Caki2 (cell line): ENCODE measurements at places on chromosomes 11 and 22.

DNA sequence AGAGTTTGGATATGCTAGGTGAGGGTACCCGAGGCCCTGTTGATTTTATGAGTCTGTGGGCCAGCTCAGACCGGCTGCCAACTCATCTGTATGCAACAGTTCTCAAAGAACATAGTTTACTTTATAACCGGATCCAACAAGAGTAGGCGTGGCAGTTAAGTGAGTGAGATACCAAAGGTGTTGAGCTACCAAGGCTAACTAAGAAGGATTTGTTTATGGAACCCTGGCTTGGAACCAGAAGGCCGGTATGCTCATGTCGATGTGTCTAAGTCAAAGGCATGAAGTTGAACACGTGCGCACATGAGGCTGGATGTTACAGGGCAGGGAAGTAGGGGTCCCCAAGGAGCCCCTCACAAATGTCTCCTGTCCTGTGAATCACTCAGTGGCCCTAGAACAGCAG is at the start of gene KCNJ1:
Gene KCNJ1, minus strand, starts transcription at position 20 of the 400 bp plus-strand sequence. CDS start 27,053 bp downstream, outside the sequence.
- no peak for DNase-seq

DNA sequence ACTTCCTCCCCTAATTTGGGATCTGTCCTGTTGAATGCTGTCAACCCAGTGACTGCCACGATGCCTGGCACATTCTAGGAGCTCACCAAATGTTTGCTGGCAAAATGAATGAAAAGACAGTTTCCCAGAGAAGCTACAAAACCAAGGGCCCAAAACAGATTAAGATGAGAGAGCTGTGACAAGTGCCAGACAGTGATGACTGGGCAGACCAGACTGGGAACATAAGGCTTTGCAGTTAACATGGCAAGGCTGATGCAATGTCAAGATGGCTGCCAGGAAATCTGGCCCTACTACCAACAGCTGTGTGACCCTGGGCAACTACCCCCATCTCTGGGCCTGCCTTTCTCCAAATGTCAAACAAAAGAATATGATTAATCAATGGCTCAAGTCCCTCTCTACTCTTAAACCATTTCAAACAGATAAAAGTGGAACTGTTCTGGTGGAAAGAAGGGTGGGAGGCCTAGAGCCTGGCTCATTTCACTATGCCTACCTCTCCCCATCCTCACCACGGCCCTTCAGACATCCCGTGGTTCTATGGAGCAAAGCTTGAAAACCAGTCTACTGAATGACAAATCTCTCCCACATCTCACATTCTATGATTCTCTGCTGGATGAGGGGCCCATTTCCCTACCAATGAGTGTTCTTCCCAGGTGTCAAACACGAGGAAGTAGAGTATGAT is 12.8 kb downstream of the AP1B1 start:
- no peak for DNase-seq

DNA sequence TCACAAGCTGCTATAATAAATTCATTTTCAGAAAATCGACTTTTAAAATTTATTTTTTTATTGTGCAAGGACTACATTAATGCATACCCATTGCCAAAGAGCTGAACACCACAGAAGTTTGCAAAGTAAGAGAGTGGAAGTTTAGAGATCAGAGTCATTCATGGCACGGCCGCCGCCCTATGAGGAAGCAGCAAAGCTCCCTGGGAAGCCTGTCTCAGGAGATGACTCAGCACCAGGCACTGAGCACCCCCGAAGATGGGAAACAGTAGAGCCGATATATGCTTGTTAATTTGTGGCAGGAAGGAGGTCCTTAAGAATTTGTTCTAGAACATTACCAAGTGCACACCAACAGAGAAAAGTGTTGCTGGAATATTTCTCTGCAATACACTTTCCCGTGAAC is 693.7 kb downstream of the OPCML start:
- DNase-seq, result no peak

DNA sequence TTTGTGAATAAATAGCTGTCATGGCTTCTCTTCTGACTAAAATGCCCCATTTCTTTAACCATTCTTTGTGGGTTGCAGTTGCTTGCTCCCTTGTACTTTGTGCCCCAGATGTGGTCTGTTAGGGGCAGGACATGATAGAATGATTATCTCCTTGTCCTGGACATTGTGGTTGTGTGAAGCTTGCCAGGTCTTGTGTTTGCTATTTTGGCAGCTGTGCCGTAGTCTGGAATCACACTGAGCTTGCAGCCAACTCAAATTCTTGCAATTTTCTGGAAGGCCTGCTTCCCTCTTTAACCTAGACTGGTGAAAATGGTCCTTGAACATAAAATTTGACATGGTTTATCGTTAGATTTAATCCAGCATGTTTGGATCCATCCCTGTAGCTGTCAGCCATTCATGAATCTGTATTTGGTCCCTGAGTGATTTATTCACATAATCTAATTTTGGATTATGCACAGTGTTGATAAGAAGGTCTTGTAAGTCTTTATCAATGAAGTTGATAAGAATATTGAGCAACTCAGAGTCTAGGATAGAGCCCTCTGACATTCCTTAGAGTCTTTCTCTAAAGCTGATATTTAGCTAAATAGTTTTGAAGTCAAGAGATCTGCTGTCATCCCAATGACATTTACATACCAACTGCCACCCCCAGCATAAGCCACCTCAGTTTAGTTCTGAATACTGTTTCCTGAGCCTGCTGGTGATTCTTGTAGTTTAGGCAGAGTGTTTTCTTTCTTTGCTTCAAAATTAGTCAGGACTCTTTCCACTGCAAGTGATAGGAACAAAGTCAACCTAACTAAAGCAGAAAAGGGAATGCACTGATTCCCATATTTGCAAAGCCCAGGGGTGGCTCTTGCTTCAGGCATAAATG is 9.8 kb downstream of the SPON1 start:
- no peak for DNase-seq

DNA sequence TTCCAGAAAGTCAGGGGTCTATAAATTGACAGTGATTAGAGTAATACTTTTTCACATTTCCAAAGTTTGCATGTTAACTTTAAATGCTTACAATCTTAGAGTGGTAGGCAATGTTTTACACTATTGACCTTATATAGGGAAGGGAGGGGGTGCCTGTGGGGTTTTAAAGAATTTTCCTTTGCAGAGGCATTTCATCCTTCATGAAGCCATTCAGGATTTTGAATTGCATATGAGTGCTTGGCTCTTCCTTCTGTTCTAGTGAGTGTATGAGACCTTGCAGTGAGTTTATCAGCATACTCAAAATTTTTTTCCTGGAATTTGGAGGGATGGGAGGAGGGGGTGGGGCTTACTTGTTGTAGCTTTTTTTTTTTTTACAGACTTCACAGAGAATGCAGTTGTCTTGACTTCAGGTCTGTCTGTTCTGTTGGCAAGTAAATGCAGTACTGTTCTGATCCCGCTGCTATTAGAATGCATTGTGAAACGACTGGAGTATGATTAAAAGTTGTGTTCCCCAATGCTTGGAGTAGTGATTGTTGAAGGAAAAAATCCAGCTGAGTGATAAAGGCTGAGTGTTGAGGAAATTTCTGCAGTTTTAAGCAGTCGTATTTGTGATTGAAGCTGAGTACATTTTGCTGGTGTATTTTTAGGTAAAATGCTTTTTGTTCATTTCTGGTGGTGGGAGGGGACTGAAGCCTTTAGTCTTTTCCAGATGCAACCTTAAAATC is 5.3 kb downstream of the MALAT1 start:
- DNase-seq, result peak; percentile 73

- no peak for DNase-seq
Measured at GRCh38 chr11:92580908-92581307, 356.3 kb downstream of the FAT3 start.

DNA sequence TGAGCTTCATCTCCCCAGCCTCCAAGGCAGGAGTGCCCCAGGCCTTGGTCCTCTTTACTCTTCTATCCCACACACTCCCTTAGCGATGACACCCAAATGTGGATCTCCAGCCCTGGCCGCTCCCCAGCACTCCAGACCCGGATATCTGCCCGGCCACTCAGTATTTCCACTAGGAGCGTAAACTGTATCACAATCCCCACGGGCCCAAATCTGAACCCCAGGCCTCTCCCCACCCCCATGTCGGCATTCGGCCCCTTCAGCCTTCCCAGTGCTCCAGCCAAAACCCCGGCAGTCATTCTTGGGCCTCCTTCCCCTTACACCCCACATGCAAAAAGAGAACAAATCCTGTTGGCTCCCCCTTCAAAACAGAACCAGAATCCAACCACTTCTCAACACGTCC is 20.8 kb downstream of the WNT11 start:
- no peak for DNase-seq

GRCh38 chr11:119421351-119421750 is 1.6 kb downstream of the THY1 start:
- no peak for DNase-seq

DNA sequence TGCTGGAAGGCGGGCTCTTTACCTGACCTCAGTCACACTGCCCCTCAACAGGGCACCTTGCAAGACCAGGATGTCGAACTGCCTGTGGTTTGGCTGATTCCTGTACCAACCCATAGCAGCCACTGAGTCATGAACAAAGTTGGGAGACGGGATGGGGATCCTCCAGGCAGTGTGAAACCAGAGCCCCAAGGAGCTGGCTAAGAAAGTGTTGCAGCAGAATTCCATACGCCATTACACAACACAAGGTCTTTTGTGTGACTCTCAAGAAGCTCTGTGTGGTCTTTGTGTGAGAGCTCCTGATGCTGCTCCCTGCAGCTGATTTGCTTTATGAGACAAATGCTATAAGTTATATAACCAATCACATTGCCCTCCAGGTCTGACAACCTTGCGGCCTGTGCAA is 617.7 kb downstream of the OPCML start:
- no peak for DNase-seq

DNA sequence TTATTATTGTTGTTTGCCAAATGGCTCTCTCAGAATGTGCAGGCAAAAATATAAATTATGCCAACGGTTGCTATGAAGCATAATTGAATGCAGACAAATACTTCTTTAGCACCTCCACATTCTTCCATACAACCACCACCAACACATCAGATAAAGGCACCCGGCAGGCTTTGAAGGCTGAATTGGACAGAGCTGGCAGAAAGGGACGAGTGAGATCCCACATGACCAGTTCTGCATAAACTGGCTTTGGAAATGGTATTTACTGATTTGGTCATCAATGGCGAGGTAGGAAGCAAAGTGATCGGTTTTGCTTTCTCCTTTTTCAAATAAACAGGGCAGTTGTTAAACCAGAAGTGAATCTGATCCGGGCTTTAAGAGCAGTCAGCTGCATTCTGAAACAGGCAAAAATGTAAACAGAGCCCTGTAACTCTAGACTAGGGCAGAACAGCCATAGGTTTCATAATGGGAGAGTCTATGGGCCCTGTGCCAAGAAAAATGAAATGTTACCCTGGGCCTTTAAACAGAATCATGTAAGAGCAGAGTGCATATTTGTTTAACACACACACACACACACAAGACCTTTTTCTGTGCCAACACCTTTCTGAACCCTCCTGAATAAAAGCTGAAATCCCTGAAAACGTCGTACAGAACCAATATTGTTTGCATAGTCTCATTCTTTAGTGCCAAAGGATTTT is 97.7 kb downstream of the MPPED2 start:
- DNase-seq, result no peak

GRCh38 chr11:77308838-77309237 is 7.4 kb upstream of the GDPD4 start:
- no peak for DNase-seq

DNA sequence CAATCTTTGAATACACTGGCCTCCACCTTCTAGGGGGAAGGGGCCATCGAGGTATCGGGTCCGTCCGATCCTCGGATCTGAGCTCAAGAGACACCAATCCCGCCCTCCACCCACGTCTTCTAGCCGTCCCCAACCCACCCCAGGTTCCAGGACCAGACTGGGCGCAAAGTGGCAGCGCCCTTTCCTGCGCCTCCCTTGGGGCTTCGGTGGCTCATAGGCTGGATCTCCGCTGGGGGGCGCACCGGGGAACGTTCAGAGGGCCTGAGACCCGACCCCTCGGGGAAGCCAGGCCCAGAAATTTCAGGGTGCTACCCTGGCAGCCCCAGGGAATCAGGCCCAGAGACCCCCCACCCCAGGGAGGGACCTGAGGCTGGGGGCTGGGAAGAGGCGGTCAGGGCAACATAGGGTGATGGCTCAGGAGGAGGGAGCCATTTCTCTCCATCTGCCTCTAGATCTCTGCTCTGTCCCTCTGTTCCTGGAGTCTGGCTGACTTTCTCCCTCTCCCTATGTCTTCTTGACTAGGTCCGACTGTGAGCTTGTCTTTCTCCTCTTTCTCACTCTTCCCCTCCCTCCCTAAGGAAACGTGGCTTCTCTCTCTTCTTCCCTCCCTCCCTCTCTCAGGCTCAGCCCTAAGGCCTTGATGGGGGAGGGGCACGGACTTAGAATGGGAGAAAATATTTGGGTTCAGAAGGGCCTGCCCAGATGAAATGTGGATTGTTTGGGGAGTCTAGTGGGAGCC is 1.1 kb downstream of the CREB3L1 start:
- DNase-seq, result no peak

- no peak for DNase-seq
Measured at GRCh38 chr11:33778675-33779074, 4.4 kb upstream of the FBXO3 start.

GRCh38 chr11:15662285-15662684 is 547.6 kb downstream of the INSC start:
- no peak for DNase-seq

- no peak for DNase-seq
Measured at GRCh38 chr11:134118006-134118405, 49.1 kb downstream of the JAM3 start.

GRCh38 chr11:129312730-129313503 is 62.7 kb upstream of the BARX2 start:
- no peak for DNase-seq

- no peak for DNase-seq
Measured at GRCh38 chr11:104704146-104704830, 194.0 kb downstream of the CASP12 start.

DNA sequence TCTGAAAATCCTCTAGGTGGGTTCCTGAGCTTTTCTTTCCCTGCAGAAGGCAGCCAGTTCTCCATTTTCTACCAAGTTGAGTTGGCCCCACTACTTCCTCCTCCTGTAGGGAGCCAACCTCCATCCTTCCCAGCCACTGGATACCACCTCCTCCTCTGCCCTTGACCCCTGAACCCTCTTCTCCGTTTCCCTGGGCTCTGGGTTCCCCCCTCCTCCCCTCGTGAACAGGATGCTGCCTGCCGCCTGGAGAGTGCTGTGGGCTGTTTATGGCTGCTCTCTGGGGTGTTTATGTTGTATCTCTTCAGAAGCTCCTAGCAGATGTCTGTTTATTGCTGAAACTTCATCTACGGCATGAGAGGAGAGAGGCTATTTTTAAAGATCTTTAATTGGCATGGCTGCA is 8.6 kb downstream of the MICAL2 start:
- no peak for DNase-seq
